ENCODE measurements at places on chromosomes 4 and X. TPM values are rescaled to one million over a fixed set of nuclear protein-coding genes. Genes with fewer than 3 reads are reported as not detected.
A peak's percentile ranks its signal among the peaks of the same experiment; 100 is the strongest.

DNA sequence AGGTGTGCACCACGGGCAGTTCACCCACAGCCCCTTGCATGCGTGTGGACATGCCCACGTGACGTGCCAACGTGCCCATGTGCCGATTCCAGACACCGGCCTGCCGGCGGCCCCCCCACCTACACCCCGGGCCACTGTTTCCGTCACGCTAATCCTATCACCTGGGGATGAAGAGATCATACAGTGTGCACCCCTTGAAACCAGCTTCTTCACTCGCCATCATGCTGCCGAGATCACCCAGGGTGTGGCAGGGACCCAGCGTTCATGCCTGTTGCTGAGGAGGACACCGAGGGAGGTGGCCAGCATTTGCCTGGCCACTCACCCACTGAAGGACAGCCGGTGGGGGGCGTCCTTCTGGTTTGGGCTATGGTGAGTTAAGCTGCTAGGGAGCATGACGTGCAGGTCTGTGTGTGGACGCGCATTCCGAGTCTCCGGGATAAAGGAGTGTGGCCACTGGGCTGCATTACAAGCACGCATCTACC, 14.1 kb downstream of the CTBP1 start:
- H3K27ac ChIP-seq: no peak overlapping the region
- DNase-seq: no peak
- no peak overlapping the region for H3K4me3 ChIP-seq
- peaks cover 100% of the 10 kb centered on the region for H3K36me3 ChIP-seq

DNA sequence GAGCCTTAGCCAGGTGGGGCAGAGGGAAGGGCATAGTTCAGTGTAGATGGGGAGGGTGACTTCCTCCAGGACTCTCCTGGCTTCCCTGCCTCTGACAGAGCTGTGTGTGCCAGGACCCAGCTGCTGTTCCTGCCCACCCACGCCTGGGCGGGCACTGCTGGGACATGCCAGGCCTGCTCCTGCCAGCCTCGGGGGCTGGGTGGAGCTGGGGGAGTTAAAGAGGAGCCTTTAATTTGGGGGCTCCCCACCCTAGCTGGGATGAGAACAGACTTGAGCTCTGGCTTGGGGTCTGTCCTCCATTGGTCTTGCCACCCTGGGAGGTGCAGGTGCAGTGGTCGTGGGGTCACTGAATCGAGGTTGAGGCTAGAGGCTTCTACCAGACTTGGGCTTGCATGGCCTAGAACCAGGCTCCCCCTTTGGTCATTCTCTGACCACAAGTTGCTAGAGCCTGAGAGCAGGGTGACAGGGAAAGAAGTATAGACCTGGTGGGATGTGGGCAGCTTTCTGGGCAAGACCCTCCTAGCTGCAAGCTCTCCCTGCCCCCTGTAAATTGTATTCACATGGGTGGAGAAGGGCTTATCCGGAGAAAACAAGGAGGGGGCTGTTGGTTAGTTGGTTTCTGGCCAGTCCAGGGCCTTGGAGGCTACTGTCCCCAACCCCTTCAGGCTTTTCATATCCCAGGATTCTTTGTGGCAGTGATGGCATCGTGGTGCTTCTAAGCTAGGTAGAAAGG, 5.7 kb downstream of the EFNB1 start:
- H3K4me1 ChIP-seq: peaks cover 6% of the 10 kb centered on the region
- H3K27me3 ChIP-seq: no peaks in the 10 kb centered on the region
- DNase-seq: no peak
- peaks cover 4% of the 10 kb centered on the region for H3K36me3 ChIP-seq
- H3K4me3 ChIP-seq: no peak overlapping the region

- no peak for DNase-seq
- H3K4me3 ChIP-seq: peak overlapping the region; percentile 85
- H3K27me3 ChIP-seq: no peaks in the 10 kb centered on the region
- H3K27ac ChIP-seq: peak overlapping the region; percentile 91
- peaks cover 22% of the 10 kb centered on the region for H3K4me1 ChIP-seq
Observed at GRCh38 chr4:87005690-87006425, 71.0 kb downstream of the AFF1 start.

GRCh38 chr4:114509340-114509739, 89.3 kb upstream of the UGT8 start:
- no peaks in the 10 kb centered on the region for H3K4me1 ChIP-seq
- DNase-seq: no peak
- H3K36me3 ChIP-seq: no peaks in the 10 kb centered on the region
- no peak overlapping the region for H3K4me3 ChIP-seq
- H3K27me3 ChIP-seq: no peaks in the 10 kb centered on the region
- H3K27ac ChIP-seq: no peak overlapping the region

DNA sequence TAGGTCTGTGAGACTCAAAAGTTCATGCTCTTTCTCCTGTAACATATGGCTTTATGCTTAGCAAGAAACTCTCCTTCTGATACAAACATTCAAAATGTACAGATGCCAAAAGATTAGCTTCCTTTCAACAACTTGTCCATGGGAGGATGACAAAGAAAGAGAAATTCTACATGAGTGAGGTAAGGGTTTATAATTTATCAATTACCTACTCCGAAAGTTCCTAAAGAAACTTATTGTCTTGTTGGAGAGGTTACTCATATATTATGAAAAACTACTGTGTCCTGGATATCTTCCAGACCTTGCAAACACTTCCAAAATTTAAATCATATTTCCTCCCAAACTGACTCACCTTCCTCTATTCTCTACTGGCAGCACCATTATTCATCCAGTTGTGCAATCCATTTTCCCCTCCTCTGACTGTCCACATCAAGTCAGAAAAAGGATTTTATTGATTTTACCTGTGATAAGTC, 65.1 kb downstream of the ENPEP start:
- no peaks in the 10 kb centered on the region for H3K27me3 ChIP-seq
- no peaks in the 10 kb centered on the region for H3K4me1 ChIP-seq
- no peak overlapping the region for H3K27ac ChIP-seq
- H3K36me3 ChIP-seq: no peaks in the 10 kb centered on the region
- no peak for DNase-seq

- no peaks in the 10 kb centered on the region for H3K4me1 ChIP-seq
- H3K36me3 ChIP-seq: no peaks in the 10 kb centered on the region
- H3K27ac ChIP-seq: no peak overlapping the region
Observed at GRCh38 chr4:73832651-73833237, 3.7 kb upstream of the CXCL6 start.

DNA sequence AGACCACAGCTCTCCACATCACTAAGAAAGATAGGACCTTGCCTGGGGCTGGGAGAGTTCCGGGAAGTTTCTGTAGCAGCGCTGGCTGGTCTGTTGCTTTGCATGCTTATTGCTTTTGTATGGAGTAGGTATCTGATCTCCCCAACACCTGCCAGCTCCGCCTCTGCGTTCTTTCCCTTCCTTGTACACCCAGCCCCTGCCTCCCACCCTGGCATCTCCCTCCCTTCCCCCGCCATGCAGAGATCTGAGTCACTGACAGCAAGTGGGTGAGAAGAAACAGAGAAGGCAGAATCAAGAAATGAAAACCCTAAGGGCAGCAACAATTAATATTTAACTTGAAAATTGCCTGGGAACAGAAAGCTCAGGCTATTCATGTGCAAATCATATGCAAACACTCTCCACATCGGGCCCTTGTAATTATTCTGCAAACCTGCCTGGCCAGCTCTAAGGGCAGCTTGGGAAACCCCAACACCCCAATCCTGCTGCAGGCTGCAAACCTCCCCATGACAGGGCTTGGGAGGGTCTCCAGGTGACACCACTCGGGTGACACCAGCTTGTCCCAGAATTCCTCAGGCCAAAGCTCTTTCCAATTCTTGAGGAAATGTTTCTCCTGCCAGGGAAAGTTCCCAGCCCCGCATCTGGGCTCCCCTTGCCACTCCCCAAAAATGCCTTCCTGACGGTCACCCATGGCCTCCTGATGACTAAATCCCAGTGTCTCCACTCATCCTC, 257.2 kb downstream of the FBXW7 start:
- no peaks in the 10 kb centered on the region for H3K27me3 ChIP-seq
- no peaks in the 10 kb centered on the region for H3K36me3 ChIP-seq
- no peak overlapping the region for H3K27ac ChIP-seq
- no peak for DNase-seq
- H3K4me1 ChIP-seq: no peaks in the 10 kb centered on the region

Gene EXOC1L
- total RNA-seq: not detected

Gene SLC7A11
- total RNA-seq: 1.3 TPM

Gene SMIM10L2A
- 1.3 TPM for total RNA-seq

Gene PALLD
- 0.88 TPM for total RNA-seq
